NCI-H1048 (cell line): ENCODE measurements at places on chromosomes 5 and 9.

DNA sequence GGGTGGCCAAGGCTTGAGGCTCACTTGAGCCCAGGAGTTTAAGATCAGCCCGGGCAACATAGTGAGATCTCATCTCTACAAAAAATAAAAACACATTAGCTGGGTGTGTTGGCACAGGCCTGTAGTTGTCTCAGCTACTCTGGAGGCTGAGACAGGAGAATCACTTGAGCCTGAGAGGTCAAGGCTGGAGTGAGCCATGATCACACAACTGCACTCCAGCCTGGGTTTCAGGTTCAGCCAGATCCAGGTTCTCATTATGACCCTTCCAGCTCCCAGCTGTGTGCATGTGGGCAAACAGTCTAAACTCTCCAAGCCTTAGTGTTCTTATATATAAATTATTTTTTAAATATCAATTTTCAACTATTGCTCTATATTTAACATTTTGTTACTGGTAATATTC lies 67.9 kb downstream of the ALDH7A1 start:
- DNase-seq, result no peak

- no peak for DNase-seq
These were observed 37.6 kb upstream of the TRMT10B start for GRCh38 chr9:37715991-37716505.

DNA sequence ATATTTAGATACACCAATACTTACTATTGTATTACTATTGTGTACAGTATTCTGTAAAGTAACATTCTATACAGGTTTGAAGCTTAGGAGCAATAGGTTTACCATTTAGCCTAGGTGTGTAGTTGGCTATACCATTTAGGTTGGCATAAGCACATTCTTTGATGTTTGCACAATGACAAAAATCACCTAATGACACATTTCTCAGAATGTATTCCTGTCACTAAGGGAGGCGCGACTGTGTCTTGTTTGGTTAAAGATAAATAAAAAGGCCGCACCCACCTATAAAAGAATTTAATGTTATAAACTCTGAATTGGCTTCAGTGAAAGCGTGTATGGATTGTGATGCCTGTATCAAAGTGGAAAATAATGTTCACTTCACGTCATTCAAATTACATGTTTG lies 1815.4 kb upstream of the CDH6 start:
- DNase-seq, result no peak

DNA sequence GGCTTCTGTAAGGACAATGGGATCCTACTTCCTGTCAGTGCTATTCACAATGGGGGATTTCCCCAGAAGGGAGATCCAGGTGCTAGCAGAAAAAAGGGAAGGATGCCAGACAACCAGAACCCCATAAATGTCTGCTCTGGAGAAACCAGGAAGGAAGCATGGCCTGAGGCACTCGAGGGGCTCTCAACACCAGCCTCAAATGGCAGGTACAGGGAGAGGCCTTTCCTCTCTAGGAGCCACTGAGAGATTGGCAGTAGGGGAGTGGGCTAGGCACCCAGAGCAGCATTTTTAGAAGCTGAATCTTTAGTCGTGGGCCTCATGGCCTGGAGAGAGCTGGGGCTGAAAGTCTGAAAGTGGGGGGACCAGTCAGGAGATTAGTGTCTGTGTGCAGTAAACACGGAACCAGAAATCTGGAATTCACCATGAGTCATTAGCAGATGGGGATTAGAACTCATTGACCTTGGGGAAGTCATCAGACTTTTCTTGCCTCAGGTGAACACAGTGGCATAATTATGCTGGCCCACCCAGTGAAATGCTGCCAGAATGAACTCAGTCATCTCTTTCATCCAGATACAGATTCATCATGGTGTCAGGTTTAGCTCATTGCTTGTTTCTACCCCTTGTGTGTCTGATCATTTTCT lies 28.3 kb downstream of the ARHGEF28 start:
- no peak for DNase-seq

- DNase-seq, result no peak
These were observed 638.9 kb downstream of the RAB3C start for GRCh38 chr5:59221769-59222168.

- DNase-seq, result no peak
These were observed 139.8 kb upstream of the BASP1 start for GRCh38 chr5:17077440-17078233.
